ENCODE measurements at places on chromosomes 5 and 9.

- no peak for DNase-seq
These were observed 33.0 kb upstream of the PIK3R1 start for GRCh38 chr5:68182534-68182933.

DNA sequence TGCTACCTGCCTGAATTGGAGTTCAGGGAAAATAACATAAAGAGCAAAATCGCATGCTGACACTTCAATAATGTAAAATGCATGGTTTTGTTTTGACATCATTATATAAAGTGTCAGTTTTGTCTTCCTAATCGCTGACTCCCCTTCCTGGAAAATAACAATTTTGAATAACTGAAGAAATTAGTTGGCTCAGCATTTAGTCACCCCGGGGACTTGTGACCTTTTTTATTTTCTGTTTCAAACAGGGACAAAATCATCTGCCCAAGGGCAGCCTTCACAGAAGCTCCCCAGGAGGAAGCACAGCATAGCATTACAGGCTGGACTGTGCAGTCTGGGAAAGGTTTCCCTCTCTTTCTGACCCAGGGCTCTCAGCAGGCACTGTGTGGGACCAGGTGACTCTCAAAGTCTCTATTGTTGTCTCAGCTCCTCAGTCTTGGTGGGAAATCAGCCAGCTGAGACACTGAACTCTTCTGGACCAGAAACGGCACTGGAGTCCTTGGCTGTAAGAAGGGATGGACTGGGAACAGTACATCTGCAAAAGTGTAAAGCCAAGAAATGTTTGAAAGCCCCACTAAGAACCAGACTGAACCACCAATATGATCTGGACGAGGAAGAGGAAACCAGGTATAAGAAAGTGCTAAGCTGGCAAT is 671.3 kb upstream of the KLF4 start:
- DNase-seq: no peak

GRCh38 chr9:119677811-119678505 is 308.7 kb upstream of the BRINP1 start:
- DNase-seq: no peak

DNA sequence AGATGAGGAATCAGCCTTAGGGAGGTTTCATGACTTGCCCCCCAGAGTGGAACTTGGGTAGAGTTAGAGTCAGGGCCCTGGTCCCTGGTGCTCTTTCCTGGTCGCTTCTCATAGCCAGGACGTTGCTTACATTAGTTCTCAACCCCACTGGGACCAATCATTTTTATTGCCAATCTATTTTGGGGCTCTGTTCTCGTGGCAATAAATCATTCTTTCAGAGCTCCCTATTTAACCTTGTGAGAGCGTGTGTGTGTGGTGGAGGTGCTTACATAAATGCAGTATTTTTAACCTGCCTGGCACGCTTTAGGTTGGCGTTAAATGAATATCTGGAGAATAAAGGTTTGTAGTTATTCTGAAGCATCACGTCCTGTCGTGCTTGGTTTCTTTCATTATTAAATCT is 4.1 kb downstream of the TRIO start:
- DNase-seq: no peak

DNA sequence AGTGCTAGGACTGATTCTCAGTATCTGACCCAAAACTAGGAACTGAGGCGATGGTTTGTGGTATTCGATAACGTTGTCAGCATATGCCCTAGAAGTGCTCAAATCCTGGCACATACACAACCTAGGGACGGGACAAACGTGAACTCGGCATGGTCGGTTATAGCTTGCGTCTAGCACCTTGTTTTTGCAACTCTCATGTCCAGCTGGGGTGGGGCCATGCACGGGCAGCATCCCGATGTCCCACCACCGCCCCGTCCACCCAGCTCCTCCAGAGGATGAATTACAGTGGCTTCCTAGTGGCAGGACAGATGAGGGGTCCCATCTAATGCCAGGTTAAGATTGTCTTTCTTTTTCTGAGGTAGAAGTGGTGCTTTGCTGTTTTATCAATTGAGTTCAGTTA is 31.6 kb downstream of the PROP1 start:
- no peak for DNase-seq

All from H54 (cell line).